Mucosa of descending colon (tissue), 3 donors: ENCODE measurements at places on chromosomes 3 and 15. TPM values are rescaled to one million over a fixed set of nuclear protein-coding genes. Genes with fewer than 3 reads are reported as not detected.

Gene MINAR1
- total RNA-seq: 0.24 TPM

- no peak for DNase-seq
Measured at GRCh38 chr3:150449169-150449721, 41.1 kb downstream of the TSC22D2 start.

GRCh38 chr3:100040451-100041225 is 73.7 kb downstream of the FILIP1L start:
- DNase-seq: no peak

DNA sequence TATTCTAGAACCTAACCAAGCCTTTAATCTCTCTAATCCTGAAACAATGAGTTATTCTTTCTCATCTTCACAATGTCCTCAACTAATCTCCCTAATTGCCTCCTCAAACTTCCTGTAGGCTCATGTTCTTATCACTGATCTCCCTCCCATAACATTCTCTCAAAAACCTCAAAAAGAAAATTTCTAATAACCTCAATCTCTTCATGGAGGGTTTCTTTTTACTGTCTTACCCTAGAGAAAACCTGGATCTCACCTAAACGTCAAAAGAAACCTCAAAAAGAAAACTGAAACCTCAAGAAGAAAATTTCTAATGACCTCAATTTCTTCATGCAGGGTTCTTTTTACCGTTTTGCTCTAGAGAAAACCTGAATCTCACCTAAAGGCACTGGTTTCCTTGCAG is 150.2 kb downstream of the GSK3B start:
- no peak for DNase-seq

Gene SRP14
- 131 TPM for total RNA-seq

DNA sequence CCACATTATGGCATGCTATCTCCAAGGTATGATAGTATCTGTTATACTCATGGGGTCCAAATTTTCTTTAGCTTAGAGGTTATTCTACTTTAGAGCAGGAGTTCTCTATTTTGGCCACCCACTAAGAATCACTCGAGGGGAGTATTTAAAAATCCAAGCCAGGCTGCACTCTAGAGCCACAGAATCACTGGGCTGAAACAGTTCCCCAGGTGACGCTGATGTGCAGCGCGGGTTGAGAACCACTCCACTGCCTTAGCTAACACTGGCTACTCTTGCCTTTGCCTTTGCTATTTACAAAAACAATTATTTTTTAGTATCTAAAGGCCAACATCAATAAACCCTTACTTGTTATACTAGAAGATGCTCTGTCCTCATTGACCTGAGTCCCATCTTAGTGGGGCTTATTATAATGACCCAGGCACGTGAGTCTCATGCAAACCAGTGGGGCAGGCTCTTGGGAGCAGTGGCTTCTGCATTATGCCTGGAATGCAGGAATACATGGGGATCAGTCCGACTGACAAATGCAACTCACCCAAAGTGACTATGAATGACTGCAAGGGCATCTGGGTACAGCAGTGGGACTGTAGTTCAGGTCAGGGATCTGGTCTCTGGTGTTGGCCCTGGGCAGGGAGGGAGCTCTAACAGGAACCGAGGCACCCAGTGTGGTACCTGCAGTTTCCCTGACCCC is 21.7 kb upstream of the CGNL1 start:
- no peak for DNase-seq

Gene PLCL2
- total RNA-seq: 15.0 TPM

GRCh38 chr15:36885771-36886170 is 214.6 kb downstream of the MEIS2 start:
- DNase-seq: no peak

DNA sequence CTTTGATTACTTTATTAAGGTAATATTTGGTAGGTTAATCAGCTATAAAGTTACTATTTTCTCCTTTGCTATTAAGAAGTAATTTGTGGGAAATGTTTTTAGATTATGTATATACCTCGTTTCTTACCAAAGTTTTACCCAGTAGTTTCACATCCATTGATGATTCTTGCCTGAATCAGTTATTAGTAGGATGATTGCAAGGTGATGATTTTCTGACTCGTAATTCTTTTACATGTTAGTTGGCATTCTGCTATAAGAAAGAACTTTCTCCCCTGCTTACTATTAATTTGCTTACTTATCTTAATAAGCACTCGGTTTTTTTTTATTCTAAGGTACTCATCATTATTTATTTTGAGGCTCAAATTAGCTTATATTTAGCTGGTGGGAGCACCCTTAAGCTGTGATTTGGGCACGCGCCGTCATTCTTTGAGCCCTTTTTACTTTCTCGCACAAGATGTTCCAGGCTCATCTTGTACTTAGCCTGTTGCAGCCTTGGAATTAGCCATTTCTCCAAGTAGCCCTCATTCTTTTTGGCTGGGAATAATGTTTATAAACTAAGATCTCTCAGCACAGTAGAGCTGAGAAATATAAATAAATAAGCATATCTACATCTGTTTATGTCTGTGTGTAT is 15.3 kb downstream of the USP3 start:
- DNase-seq: no peak

DNA sequence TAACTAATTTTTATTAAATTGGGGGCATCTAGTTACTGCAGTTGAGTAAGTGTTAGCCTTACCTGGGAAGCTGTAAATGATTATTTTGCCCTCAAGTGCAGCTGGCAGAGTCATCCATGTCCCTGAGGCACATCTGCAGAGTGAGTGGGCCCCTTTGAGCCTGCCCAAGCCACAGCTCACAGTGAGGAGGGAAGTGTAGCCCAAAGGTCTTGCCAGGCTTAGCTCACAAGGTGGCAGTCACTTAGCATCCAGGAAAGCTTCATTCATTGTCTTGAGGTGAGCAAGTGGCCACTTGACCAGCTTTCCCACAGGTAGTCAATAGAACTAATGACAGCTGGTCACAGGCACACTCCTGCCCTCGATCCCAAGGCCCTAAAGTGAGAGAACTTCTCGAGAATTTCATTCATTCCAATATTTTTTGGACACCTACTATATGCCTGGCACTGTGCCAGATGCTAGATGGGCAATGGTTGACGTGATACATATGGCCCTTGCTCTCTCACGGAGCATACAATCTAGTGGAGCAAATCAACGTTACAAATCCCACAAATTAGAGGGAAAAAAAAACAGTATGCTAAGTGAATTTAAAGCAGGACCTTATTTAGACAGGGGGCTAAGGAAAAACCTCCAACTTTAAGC is 163.3 kb upstream of the IL12A start:
- DNase-seq: no peak

- no peak for DNase-seq
Measured at GRCh38 chr3:142274908-142275307, 49.5 kb upstream of the GK5 start.

Gene SUCNR1
- 0.65 TPM for total RNA-seq

Gene ISLR2
- 1.7 TPM for total RNA-seq

Gene TTLL13
- total RNA-seq: 0.34 TPM

GRCh38 chr3:10357592-10358308 is 36.8 kb upstream of the SEC13 start:
- no peak for DNase-seq

Gene CAMK1
- total RNA-seq: 5.7 TPM

Gene UTS2B
- not detected for total RNA-seq

- DNase-seq: no peak
Measured at GRCh38 chr15:101710806-101711205, 13.5 kb downstream of the TARS3 start.

Gene ANKRD34C
- total RNA-seq: not detected

Gene SAMD7
- not detected for total RNA-seq
